NCI-H510A treated with DMSO at 0.1 percent for 48 hours (cell line): ENCODE measurements at places on chromosomes 5 and 9.

DNA sequence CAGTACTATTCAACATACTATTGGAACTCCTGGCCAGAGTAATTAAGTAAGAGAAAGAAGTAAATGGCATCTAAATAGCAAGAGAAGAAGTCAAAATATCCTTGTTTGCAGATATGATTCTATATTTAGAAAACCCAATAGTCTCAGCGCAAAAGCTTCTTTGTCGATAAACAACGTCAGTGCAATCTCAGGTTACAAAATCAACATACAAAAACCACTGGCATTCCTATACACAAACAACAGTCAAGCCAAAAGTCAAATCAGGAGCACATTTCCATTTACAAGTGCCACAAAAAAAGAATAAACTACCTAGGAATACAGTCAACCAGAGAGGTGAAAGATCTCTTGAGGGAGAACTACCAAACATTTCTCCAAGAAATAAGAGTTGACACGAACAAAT lies 1901.9 kb upstream of the ACO1 start:
- DNase-seq = no peak

- DNase-seq = no peak
Observed at GRCh38 chr5:39214912-39215709, 4.3 kb downstream of the FYB1 start.

GRCh38 chr9:87643778-87644570 lies 81.9 kb upstream of the CTSL start:
- no peak for DNase-seq

GRCh38 chr5:177094224-177095087 lies 7.7 kb downstream of the FGFR4 start:
- DNase-seq = no peak

GRCh38 chr9:127505396-127506116 lies 54.2 kb downstream of the LRSAM1 start:
- no peak for DNase-seq

- DNase-seq = no peak
Observed at GRCh38 chr5:150548123-150548522, 40.2 kb downstream of the NDST1 start.

DNA sequence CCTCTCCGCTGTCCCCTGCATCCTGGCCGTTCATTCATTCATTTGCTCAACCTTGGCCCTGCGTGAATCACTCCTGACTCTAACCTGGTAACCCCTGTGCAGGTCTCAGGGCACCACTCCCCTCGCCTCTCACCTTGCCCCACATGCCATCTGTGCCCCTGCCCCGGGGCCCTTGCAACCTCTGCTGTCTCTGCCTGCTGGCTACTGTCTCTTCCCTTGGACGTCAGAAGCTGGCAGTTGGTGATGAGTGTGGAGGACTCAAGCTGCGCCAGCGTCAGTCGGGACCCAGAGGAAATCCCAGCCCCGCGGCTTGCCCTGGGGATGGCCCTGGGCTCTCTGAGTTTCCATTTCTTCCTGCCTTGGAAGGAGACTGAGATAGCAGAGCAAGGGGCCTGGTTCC lies 154.9 kb downstream of the OLFM1 start:
- DNase-seq = no peak

- no peak for DNase-seq
Observed at GRCh38 chr9:88540251-88540763, 5.3 kb downstream of the NXNL2 start.

DNA sequence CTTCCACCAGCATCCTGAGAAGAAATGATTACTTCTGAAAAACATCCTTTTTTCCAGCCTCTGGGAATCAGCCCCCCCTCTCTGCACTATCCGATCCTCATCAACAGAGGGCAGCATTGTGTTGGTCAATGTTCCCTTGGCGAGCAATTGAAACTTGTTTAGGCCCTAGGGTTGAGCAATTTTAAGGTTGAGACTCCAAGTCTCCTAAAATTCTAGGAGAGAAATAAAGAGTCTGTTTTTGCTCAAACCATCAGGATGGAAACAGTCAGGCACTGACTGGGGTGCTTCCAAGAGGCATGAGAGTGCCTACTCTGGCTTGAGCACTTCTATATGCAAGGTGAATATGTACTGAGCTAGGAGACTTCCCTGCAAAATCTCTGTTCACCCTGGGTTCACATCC lies 12.4 kb upstream of the CYFIP2 start:
- peak; percentile 30 for DNase-seq

GRCh38 chr9:99044827-99045226 lies 60.1 kb upstream of the TGFBR1 start:
- no peak for DNase-seq

DNA sequence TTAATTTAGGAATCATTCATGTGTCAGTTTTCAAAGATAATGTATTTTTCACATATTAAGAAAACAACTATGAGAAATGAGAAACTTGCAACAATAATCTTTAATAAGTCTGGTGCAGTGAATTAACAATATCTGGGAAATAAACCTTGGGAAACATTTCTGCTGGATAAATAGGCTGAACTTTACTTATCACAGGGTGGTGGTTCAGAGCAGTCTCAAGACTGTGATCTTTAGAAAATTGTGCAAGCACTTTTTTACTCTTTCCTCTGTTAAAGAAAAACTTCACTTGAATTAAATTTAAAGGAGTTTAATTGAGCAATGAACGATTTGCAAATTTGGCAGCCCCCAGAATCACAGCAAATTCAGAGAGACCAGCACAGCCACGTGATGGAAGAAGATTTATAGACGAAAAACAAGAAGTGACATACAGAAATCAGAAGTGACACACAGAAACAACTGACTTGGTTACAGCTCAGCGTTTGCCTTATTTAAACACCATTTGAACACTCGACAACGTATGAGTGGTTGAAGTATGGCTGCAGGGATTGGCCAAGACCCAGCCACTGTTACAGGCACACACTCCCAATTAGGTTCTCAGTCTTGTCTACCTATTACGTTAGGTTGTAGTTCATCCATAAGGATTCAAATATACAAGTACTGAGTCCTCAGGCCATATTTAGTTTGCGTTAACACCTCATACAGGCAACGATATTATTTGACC lies 631.9 kb downstream of the SLCO4C1 start:
- no peak for DNase-seq

DNA sequence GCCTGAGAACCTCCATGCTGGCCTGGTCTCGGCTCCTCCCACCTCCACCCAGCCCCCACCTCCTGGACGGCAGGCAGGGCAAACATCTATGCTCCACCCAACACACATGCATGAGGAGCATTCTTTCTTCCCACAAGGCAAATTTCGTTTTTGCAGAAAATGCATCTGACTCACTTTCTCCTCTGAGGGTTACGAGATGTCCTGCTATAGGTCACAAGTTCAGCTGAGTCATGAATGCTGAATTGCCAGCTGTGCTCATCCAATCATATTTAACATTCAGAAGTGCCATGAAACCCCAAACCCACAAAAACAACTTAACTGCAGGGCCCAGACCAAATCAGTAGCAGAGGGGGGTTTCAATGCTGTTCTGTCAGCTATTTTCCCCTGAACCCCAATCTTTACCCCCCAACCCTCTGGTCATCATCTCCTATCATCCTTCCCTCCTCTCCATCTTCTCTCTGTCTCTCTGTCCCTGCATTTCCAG lies 39.0 kb upstream of the OSMR start:
- no peak for DNase-seq

- DNase-seq = no peak
Observed at GRCh38 chr5:151298063-151298855, 5.3 kb downstream of the SLC36A3 start.

DNA sequence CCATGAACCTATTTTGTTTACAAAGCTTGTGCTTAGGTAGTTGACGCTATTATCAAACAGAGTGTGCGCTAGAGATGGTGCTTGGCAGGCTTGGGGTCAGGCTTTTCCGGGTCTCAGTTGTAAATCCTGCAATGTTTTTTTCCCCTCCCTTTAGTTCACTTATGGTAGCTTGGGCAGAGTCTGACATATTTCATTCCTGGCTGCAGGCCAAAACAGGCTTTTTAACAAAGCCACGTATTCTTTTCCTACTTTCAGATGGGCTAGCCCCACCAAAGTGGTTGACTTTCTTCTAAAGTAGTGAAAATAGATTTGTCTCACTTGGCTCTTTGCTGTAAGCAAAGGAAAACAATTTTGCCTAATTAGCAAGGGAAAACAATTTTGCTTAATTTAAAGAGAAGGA lies 58.0 kb upstream of the FBN2 start:
- DNase-seq = no peak

GRCh38 chr5:82362636-82363035 lies 84.5 kb upstream of the RPS23 start:
- no peak for DNase-seq

DNA sequence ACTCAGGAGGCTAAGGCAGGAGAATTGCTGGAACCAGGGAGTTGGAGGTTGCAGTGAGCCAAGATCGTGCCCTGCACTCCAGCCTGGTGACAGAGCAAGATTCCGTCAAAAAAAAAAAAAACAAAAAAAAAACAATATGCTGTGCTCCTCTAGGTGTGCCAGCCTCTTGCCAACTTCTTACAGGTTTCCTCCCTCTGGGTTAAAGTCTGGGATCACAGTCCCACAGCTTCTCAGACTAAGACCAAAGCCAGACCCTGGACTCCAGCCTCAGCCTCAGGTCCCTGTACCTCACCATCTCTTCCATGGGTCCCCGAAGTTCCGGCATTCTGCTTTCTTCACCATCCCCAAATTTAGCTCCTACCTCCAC lies 180.8 kb upstream of the MVB12B start:
- DNase-seq = no peak

- DNase-seq = no peak
Observed at GRCh38 chr5:116370886-116371285, 203.7 kb downstream of the SEMA6A start.

DNA sequence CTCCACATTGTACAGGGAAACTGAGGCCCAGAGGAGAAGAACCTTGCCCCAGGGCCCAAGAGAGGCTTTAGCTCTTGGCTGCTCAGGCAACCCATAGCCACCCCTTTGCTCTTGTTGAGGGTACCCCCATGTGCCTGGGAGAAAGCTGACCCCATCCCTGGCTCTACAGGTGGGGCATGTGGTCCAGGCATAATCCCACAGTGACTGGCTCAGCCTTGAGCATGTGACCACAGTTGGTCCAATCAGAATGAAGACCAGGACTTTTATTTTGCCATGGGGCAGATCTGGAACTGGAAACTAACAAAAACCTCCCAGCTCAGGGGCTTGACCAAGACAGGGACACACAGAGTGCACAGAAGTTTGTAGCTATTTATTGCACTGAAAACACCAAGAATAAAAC lies 29.3 kb downstream of the SLC6A7 start:
- no peak for DNase-seq

DNA sequence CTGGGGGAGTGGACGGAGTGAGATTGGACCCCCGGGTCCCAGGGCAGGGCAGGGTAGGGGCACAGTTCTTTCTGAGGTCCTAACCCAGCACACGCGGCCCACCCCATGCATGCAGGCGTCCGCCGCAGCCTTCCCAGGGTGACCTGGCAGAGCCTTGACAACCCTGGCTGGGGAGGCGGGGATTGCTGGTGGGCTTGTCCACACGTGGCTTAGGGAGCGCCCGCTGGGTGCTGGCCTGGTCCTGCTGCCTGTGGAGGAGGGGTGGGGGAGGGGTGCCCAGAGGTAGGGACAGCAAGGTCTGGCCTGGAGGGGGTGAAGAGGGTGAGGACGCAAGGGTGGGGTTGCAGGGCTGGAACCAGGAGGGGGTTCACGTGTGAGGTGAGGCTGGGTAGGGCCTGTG lies 6.0 kb downstream of the RXRA start:
- DNase-seq = no peak

DNA sequence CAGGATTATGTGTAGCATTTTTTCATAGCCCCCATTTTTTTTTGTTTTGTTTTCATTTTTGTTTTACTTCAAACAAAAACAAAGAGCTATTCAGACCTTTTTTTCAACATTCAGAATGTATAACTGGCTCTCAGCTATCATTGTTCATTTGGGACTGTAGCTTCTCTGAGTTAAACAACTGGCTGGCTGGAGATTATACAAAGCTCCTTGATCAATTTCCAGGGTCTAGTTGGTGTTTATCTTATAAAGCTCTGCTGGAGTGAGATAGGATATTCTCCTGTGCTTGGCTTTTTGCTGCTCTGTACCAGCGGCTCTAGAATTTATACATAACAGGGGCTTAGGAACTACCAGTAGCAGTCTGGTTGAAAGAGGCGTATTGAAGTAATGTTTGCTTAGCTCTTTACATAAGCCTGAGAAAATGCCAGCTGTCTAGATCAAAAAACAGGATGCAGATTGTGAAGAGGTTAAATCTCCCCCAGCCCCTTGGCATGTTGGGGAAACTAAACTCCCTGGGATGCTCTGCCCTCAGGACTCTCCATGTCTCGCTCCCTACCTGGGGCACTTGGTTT lies 15.2 kb downstream of the GARNL3 start:
- peak; percentile 90 for DNase-seq

DNA sequence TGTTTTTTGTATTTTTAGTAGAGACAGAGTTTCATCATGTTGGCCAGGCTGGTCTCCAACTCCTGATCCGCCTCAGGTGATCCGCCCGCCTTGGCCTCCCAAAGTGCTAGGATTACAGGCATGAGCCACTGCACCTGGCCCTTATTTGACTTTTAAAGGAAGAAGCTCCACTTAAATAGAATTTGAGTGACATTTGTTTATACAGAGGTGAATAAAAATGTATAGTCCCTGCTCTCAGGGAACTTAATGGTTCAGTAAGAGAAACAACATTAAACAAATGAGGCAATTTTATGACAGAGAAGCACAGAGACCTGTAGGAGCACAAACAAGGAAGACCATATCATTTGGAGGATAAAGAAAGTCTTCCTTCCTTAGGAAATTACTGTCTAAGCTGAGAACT lies 65.7 kb downstream of the C9orf152 start:
- DNase-seq = peak; percentile 49

GRCh38 chr9:113604393-113604792 lies 140.9 kb downstream of the RGS3 start:
- DNase-seq = no peak

DNA sequence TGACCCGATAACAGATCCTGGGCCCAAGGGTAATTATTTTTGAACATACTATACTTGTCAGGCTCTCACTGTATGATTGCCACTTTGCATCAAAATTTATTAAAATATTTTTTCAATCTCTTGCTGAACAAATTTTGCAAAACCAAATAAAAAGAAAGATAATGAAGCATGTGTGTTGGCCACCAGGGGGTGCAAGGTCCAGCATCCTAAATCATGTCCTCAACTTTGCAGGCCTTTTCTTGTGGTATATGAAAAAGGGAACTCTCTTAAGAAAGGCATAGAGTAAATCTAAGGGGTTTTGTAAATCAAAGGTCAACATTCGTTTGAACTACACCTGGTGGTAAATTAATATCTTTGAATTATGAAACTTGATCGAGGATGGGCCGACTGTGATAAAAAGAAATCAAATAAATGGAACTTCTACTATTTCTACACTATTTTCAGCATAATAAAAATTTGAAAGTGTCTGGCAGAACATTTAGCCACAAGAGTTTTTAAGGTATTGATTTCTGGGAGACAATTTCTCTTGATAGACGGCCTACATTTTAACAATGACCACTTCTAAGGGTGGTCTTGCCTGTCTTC lies 676.5 kb downstream of the DMRTA1 start:
- no peak for DNase-seq
